H7 (cell line): ENCODE measurements at places on chromosomes 5 and 9.

DNA sequence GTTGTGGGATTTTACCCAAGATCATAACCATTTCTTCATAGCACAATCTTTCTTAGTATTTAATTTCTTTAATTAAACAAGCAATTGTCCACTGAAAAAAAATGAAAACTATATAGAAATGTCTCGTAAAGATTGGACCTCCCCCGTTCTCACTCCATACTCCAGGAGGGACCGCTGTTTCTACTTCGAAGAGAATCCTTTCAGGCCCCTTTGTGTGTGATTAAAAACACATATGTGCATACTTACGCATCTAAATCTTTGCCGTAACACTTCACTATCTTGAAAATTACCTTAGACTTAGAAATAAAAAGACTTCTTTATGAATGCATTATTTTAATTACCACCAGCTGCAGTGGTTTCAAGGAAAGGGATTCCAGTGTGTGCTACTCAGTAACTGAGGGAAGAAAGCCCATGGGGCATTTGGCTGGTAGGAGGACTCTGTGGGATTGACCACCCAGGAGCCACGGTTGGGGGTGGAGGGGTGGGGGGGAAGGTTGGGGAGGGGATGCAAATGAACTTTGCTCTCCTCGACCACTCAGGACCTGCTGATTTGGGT, 209.1 kb downstream of the FAM114A2 start:
- DNase-seq: no peak

GRCh38 chr5:60494635-60495034, 205.3 kb downstream of the DEPDC1B start:
- DNase-seq: no peak

- DNase-seq: no peak
Measured at GRCh38 chr5:119896826-119897536, 267.6 kb downstream of the FAM170A start.

DNA sequence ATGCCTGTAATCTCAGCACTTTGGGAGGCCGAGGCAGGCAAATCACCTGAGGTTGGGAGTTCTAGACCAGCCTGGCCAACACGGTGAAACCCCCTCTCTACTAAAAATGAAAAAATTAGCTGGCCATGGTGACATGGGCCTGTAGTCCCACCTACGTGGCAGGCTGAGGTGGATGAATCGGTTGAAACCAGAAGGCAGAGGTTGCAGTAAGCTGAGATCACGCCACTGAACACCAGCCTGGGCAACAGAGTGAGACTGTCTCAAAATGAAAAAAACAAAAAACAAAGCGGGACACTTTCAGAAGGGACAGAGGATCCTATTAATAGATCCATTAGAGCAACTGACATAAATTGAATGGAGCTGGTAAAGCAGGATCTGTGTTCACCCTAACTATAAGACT, 89.6 kb upstream of the SGCD start:
- DNase-seq: no peak

GRCh38 chr5:39395521-39395920, 29.3 kb downstream of the DAB2 start:
- no peak for DNase-seq

DNA sequence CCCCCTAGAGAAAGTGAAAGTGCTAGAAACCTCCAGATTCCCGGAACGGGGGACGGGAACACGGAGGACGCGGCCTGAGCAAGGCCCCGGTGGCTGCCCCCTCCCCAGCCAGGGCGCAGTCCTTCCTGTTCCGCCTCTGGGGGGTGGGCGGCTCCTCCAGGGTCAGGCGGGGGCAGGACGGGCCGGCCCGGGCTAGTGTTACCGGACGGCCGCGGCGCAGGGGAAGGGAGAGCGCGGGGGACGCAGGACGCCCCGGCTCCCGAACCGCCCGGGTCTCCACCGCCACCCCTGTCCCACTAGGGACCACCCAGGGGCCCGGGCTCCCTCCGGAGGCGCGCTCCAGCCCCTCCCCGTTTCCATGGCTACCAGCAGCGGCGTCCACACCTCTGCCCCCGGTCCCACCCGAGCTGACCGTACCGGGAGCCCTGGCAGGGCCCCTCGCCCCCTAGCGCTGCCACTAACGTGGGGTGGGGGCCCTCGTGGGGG, 579 bp downstream of the SLC12A7 start:
- DNase-seq: peak; percentile 93

- peak; percentile 43 for DNase-seq
Measured at GRCh38 chr9:135664801-135665794, 2.0 kb downstream of the LCN9 start.

DNA sequence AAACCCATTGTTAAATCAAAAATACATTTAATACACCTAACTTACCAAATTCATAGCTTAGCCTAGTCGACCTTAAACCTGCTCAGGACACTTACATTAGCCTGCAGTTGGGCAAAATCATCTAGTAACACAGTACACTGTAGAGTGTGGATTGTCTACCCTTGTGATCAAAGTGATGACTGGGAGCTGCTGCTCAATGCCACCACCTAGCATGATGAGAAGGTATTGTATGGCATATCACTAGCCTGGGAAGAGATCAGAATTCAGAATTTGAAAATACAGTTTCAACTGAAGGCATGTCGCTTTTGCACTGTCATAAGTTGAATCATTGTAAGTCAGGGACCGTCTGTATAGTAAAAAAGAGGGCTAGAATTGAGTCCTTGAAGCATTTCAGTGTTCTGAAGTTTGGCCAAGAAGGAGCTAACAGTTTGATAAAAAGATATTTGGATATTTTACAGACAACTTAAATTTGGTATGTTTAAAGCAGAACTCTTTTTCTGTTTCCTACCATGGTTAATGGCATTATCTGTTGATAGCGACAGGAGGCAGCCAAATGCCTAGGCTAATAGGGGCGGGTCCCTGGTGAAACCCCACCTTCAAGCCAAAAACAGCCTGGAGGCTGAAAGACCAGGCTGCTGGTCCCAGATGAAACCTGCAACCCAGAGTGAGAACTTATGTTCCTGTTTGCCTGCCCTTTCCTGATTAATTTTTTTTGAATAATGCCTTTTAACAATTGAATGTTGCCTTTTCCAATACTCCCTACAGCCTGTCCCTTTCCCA, 23.0 kb downstream of the SMIM15 start:
- peak; percentile 2 for DNase-seq

DNA sequence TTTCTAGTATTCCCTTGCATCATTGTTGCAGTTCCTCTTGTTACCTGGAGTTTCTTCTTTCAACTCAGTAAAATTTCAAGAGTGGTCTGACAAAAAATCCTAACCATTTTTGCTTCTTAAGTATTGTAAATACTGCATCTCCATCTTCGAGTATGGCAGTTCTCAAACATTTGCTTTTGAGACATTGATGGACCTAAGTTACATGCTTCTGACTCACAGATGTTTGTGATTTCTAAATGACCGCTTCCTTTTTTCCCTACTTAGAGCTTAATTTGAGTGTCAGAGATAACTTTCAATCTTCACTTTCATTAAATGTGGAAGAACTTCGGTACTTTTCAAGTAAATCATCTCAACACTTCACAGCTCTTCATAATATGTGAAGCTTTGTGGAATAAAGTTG, 4.2 kb downstream of the UHRF2 start:
- DNase-seq: no peak

DNA sequence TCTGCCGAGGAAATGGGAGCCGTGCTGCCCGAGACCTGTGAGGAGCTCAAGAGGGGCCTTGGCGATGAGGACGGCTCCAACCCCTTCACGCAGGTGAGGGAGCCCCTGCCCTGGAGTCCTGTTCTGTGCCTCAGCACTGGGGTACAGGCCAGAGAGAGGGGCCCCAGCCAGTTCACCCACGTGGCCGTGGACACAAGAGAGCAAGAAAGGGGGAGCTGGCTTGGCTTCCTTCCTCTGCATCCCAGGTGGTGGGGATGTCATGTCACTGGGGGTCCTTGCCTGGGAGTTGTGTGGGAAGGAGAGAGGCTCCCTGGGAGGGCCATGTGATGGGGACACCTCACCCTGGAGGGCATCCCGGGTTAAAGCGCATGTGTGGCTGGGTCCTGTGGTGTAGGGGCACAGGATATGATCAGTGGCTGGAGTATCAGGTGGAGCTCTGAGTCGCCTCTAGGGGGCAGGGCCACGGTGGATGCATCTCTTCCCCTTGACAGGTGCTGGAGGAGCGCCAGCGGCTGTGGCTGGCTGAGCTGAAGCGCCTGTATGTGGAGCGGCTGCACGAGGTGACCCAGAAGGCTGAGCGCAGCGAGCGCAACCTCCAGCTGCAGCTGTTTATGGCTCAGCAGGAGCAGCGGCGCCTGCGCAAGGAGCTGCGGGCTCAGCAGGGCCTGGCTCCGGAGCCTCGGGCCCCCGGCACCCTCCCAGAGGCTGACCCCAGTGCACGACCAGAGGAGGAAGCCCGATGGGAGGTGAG, 7.5 kb downstream of the N4BP3 start:
- DNase-seq: peak; percentile 93

DNA sequence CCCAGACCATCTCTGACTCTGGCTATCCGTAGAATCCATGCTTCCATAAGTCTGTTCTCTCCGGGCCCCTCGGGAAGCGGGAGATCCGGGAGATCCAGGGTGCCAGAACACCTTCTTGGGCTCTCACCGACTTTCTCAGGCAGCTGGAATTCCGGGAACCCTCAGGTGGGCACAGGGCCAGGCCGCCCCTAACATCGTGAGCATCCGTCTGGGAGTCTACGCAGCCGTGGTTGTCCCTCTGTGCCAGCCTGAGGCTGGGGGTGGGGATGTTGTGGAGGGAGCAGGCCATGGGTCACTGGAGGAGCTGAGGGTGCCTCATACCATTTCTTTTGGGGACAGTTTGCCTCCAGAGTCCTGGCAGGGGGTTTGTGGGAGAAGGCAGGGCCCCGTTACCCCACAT, 92.3 kb upstream of the COL5A1 start:
- DNase-seq: peak; percentile 45

DNA sequence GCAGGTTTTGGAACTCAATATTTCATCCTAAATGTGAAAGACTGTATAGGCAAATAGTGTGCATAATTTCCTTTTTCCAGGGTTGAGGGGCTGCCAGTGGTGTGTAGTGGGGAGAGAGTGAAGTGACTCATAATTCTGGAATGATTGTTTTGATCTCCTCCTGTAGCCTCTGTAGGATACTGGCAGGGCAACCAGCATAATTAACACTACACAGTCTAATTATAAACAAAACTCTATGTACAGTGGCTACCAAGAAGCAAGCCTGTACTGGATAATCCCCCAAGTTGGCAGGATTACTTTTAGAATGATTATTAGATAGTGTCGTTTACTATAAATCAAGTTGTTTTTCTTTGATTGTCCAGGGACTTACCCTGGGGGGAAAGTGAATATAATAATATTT, 32.2 kb downstream of the LNPEP start:
- no peak for DNase-seq

DNA sequence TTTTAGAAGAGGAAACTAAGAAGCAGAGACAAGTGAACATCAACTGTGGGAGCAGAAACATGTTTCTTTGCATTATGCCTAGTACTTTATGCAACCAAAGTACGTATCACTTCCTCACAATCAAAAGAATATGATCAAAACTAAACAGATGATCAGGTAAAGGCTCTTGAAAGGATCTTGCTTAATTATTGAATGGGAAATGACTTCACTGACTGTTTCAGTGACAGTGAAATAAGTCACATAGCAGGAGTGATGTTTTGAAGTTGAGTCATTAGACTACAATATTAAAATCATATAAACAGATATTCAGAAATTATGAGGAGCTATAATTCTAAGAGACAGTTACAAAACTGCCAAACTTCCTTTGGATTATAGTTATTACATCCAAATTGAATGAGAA, 527.3 kb downstream of the MTRR start:
- DNase-seq: no peak

GRCh38 chr9:136626066-136626725, 36.5 kb upstream of the EGFL7 start:
- DNase-seq: no peak

DNA sequence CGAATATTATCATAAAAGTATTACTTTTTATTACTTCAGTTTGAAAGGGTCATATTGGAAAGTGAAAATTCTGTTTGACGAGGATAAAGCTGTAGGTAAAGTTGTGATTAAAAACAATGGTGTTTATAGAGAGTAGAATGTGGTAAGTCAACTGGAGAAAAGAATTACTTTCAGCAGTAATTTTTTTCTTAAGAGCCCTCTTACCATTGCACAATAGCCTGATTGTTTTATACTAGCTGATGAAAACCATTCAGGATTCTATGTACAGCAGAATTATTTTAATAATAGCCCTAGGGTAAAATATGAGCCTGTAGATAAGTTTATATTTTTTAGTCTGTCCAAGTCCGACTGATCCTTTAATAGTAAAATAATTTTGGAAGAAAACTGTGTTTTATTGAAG, 16.6 kb downstream of the CDC42SE2 start:
- no peak for DNase-seq

DNA sequence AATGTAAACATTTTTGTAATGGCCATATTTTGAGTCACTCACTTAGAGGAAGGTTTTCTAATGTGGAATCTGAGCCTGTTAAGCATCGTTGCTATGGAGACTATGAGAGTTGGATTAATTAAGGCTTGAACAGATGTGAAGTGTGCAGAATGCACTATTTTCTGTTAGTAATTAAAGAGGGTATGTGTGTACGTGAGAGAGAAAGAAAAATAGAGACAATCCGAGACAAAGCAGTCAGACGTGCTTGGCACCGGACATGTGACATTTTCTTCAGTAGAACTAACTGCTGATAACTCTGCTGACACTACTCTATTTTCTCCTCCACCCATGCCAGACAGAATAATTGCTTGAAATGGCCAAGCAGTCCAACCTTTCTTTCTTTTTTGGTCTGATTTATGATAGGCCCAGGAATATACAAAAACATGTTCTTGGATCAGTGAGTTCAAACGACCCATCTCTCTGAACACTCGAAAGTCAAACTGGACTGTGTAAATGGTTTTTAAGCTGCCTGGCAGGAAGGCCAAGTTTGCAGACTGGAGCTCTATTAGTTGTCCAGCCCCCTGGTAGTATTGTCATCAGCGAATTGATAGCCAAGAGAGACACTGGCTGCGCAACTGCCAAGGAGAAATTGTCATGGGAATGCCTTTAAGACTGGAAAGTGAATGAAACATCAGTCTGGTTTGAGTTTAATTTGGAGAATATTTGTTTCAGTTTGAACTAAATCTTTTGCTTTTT, 322.1 kb downstream of the ARHGEF28 start:
- DNase-seq: no peak

DNA sequence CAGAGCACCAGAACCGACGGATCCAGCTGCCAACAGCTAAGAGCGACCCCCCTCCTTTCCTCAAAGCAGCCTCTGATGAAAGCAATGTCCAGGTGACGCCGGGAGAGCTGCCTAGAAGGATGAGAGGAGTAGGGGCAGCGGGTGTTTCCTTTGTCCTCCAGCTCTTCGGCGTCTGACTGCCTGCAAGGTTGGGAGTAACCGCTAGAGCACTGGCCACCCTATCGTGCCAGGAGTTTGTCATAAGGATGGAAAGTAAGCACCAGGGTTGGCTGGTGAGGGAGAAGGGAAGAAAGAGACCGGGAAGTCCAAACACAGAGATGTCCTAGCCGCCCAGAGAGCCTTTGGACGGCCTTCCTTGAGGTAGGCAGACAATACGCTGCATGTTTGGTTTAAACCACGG, 10.8 kb downstream of the MRPL36 start:
- DNase-seq: peak; percentile 61

DNA sequence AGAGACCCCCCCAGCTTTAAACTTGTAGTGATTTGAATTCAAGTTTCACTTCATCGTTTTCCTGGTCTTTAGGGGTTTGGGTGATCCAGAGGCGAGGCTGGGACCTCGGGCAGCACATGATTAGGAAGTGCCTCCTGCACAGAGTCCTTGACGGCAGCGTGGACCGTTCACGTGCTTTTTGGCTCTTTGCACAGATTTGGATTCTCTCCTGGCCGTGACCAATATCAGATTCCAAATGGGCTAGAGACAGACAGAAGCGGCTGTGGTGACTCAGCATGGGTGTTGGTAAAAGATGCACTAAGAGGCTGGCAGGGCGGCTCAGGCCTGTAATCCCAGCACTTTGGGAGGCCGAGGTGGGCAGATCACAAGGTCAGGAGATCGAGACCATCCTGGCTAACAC, 117.2 kb upstream of the CACNA1B start:
- no peak for DNase-seq
